ENCODE measurements at places on chromosomes 16 and 17.

DNA sequence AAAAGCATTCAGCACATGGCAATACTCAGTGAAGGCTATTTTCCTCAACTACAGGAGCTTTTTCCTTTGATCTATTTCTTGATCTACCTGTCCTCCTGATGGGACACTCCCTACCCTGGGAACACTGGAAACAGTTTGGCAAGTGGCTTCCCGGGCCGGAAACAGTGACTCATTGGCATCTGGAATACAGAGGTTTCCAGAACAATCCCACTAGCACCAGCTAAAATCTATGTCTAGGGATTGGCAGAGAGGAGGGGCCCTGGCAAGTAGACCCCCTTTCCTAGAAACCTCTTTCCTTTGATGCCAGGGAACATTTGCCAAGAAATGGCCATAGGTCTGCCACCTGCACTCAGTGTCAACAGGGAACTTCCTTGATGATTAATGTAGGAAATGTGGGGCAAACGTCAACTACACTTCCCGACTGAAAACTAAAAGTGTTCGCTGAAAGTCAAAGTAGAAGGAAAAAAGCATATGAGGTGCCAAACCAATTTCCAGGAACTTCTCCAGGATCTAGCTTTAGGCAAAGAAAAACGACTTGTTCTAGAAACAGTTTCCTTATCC lies 30.4 kb upstream of the FBXW10B start:
- DNase-seq, result no peak

GRCh38 chr17:19374136-19374535 lies 4.2 kb upstream of the MAPK7 start:
- DNase-seq, result no peak

DNA sequence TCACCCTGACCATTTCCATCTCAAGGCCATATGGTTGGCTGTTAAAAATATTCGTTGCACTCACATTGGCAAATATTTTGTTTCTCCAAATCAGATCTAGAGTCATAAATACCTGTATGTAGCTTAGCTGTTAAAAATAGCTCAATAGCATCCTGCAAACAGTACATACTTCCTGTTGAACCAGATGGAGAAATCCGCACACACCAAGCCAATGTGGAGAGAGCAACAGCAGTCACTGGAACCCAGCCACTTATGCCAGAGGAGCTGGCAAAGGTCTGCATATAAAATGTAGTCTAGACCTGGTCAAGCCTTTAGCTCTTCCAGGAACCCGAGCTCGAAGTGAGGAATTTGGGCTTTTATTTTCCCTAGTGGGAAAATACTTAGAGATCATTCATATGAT lies 146.4 kb upstream of the KCNJ16 start:
- no peak for DNase-seq

- no peak for DNase-seq
Observed at GRCh38 chr16:76201385-76201784, 75.8 kb upstream of the CNTNAP4 start.

- DNase-seq, result no peak
Observed at GRCh38 chr17:2215616-2216364, 87.8 kb downstream of the SMG6 start.

- no peak for DNase-seq
Observed at GRCh38 chr17:78665387-78665951, 88.3 kb upstream of the DNAH17 start.

DNA sequence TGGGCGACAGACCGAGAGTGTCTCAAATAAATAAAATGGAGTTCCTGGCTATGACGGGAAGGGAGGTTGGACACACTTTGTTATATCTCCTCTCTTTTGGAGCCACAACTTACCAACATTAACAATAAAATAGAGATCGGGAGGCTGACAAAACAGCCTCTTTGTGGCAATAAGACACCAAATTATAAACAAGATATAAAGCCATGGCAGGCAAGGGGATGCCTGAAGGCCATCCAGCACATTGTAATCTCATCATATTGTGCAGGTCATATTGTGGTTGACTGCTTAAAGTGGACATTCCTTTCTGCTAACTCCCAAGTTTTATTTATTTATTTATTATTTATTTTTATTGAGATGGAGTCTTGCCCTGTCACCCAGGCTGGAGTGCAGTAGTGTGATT lies 59.9 kb upstream of the MGAT5B start:
- DNase-seq, result no peak

GRCh38 chr17:78923660-78924453 lies 1.3 kb downstream of the TIMP2 start:
- no peak for DNase-seq

DNA sequence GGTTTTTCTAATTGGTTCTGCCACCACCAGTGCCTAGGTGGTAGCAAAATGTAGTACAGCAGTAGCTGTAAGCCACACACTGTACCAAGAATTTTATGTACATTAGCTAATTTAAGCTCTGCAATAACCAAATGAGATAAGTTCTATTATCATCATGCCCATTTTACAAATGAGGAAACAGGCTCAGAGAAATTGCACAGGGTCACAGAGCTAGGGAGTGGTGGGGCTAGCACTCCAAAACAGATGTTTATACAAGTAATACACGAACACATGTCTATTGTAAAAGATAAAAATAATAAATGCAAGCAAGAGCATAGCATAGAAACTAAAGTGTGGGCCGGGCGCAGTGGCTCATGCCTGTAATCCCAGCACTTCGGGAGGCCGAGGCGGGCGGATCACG lies 13.6 kb downstream of the RSAD1 start:
- no peak for DNase-seq

- DNase-seq, result no peak
Observed at GRCh38 chr16:22967521-22968095, 153.6 kb downstream of the HS3ST2 start.

- no peak for DNase-seq
Observed at GRCh38 chr17:70780031-70780430, 610.7 kb downstream of the KCNJ2 start.

DNA sequence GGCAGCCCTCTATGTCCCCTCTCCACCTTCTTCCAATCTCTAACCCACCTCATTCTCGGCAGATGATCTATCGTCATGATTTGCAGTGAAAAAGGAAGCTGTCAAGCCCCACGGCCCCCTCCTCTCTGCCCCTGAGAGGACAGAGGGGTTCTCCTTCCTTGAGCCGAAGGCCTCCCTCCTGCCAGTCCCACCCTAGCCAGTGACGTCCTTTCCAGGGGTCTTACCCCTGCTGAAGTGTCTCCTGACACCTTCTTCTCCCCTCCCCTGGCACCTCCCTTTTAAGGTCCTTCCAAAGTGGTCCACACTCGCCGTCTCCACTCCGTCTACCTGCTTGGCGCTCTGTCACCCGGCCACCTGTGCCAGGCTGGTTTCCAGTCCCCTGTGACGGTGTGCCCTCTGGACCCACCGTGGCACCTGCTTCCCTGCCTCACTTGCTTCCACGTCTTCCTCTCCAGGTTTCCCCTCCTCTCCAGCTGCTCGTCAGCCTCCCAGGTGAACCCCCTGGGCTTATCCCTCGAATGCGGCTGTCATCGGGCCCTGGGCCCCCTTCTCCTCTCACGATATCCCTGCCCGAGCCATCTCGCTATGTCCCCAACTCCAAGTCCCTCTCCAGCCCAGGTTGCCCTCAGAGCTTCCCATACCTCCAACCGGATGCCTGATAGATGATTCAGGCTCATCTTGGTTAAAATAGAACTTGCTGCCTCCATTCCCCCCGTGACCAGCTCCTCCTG lies 5.7 kb downstream of the CCDC102A start:
- no peak for DNase-seq

GRCh38 chr17:13520899-13521572 lies 80.7 kb downstream of the HS3ST3A1 start:
- no peak for DNase-seq

DNA sequence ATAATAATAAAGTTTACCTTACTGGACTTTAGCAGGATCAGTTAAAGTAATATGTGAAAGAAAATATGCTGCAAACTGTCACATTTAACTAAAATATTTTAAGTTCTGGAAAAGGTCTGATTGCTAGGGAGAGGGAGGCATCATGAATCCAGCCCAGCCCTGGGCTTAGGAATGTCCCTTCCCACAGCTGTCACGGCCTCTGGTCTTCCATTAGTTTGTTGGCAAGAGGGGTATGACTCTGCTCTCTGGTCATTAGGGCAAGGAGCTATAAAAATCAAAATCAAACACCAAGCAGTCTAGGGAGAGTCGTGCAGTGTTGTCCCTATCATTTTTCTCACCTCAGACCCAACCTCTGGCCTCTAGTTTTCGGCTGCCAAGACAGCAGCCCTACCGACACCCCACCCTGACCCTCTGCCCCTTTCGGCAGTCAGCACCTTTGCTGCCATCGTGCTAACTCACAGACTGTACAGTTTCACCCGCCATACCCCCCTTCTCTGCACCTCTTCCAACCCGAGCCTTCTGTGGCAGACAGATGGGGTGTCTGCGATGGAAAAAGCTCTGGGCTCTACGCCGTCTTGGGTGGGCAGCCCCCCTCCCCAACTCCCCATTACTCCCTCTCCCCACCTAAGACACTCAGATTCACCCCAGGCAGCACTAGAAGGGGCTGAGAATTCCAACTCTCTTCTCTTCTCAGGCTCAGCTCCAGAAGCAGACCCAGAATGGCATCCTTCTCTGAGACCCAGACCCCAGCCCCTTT lies 41.4 kb downstream of the NEUROD2 start:
- DNase-seq, result no peak

DNA sequence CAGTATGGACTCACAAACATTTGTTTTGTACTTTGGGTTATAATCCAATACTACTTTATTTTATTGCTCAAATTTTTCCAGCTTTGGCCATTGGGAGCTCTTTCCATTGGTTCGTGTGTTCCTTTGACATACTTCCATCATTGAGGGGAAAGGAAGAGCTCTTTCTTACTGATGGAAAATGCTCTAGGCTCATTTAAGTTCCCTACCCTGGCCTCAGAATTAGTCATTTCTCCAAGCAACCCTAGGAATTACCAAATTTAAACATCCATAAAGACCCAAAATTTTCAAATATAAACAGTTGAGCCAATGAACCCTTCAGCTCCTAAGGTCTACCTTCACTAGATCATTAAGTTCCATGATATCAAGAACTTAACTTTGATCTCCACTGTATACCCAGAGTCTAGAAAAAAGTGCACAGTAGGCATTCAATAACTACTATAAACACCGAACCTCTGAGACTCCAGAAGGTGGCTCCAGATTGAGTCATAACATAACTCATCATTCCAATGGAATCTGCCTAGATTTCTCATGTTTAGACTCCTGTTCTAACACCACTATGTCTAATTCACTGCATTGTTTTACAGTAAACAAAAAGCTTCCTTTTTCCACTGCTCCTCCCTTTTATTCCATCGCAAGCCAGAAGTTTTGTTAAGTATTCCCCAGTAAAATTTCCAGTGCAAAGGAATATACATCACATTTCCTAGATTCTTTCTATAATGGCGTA lies 39.0 kb downstream of the SMURF2 start:
- no peak for DNase-seq

Data from NCI-H187 treated with DMSO at 0.1 percent for 48 hours (cell line).